Nucleus accumbens (tissue), 56 donors: ENCODE measurements at places on chromosomes 7 and 10.
A peak's percentile ranks its signal among the peaks of the same experiment; 100 is the strongest.

DNA sequence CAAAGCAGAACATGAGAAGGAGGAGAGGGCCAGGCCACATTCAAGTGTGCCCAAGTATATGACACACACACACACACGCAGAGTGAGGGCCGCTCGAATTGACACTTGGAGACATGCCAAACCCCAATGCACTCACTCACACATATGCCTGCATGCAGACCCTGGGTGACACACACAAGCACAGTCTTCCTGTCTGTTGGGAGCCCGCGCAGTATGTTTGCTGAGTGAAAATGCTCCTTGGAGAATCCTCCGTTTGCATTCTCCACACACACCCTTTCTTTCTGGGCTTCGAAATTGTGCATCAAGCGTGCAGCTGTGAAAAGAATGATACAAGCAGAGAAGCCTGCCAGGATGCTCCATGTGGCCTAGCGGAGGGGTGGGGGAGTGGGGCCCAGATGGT lies 120.9 kb downstream of the PLXNA4 start:
- no peak for DNase-seq

DNA sequence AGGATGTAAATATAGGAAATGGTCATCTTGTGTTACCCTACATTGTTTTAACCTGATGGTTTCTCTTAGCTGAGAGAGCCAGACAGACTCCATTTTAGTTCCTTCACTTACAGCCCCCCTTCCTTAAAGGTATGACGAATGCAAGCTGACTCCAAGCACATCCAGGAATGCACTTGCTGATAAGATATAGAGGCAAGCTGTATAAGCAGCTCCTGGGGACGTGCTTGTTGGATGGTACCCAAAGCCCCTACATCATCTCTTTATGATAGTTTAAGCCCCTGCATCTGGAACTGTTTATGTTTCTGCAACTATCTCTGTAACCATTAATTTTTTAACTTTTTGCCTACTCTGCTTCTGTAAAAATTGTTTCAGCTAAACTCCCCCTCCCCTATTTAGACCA lies 41.7 kb downstream of the ZNF25 start:
- DNase-seq: no peak

DNA sequence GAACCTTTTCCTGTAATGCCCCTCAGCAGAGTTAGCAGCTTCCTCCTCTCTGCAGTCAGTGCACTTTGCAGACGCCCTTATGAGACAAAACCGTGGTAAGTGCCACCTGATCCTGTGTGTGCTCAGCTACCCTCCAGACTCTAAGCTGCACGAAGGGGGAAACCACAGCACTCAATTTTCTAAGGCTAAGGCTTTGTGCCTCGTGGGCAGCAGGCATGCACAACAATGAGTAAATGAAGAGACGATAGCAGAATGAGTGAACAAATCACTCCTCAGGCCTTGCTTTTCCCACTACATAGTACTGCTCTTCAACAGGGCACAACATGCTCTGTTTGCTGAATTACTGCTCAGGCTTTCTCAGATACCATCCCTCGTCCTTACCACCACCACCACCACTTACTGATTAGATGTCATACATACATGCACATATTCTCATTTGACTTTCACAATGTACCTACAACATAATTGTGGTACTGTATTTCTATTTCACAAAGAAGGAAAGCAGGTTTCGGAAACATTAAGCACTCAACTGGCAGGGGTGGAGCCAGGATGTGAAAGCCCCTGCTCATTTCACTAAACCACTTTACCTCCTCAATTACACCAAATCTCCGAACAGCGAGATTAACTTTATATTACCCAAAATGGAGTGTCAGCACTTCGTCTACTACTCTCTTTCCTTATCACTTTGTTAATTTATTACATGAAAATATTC lies 85.4 kb downstream of the ICA1 start:
- DNase-seq: no peak

GRCh38 chr10:122344741-122345258 lies 29.7 kb upstream of the PLEKHA1 start:
- peak; percentile 36 for DNase-seq

DNA sequence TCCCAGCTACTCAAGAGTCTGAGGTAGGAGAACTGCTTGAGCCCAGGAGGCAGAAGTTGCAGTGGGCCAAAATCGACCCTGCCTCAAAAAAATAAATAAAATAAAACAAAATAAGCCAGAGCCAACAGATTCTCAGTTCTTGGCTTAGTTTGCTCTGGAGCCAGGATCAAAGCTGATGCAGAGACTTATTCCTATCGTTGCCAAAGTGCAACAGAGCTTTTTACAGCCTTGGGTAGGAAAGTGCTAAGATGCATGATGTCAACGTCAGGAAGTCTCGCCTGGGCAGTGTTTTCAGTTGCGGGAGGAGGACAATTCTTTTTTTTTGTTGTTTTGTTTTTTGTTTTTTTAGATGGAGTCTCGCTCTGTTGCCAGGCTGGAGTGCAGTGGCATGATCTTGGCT lies 43.8 kb upstream of the CYTH3 start:
- no peak for DNase-seq

- DNase-seq: no peak
Observed at GRCh38 chr7:50834031-50834535, 51.4 kb upstream of the GRB10 start.

DNA sequence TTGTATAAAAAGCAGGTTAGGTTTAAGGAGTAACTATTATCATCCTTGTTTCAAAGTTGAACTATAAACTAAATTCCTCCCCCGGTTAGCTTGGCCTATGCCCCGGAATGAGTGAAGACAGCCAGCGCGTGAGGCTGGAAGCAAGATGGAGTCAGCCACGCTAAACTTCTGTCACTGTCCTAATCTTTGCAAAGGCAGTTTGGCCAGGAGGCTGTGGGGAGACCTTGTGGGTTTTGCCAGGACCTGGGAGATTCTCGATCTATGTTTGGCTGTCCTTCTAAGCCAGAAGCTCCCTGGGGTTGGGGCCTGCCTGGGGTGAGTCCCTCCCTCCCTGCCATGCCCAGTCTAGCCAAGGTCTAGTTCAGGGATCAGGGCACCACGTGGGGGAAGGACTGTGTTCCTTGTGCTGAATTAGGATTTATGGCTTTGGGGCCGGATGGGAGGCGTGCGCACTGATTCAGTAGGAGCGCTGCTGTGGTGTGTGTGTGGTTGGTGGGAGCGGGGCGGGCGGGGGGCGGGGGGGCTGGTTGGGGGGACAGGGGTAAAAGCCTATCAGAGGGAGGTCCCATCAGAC lies 871 bp upstream of the GTF2IRD1 start:
- DNase-seq: no peak

- DNase-seq: no peak
Observed at GRCh38 chr7:36896418-36896817, 172.1 kb upstream of the AOAH start.

DNA sequence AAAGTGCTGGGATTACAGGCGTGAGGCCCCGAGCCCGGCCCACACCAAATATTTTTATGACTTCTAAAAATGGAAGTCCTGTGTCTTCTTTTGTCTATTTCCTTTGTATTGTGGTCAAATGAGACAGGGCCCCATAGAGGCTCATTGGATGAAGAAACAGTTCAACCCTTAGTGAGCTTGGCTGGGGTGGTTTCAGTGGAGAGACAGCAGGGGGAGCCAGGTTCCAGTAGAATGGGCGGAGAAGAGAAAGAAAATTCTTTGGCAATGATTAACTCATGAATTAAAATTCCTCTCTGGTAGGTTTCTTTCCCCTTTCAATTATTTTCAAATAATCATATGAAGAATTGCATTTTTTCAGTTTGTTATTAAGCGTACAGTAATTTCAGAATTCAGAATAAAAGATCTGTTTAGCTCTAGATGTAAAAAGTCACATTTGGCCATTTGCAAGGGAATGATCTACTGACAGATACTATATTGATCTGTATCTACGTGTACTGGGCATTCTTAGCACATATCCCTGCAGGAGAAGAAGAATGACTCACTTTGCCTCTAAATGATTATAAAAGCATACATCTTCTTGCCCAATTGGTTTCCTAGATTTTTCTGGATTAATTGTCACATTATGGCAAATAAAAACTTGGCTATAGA lies 43.2 kb downstream of the PNLIPRP3 start:
- no peak for DNase-seq

DNA sequence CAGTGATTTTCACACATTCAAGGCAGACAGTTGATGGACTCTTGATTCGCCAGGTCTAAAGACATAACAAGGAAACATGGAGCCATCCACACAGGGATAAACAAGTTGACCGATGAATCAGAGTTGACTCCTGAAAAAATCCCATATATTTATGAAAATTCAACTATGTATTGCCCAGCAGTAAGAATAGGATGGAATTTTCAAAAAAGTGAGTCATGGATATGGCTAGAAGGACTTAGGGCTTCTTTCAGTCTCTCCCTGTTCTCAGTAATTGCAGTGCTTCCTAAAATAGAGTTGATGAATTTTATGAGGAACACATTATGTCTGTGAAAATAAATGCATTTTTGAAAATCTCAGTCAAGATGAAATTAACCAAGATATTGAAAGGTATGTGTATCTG lies 301.2 kb downstream of the PLXDC2 start:
- DNase-seq: no peak

DNA sequence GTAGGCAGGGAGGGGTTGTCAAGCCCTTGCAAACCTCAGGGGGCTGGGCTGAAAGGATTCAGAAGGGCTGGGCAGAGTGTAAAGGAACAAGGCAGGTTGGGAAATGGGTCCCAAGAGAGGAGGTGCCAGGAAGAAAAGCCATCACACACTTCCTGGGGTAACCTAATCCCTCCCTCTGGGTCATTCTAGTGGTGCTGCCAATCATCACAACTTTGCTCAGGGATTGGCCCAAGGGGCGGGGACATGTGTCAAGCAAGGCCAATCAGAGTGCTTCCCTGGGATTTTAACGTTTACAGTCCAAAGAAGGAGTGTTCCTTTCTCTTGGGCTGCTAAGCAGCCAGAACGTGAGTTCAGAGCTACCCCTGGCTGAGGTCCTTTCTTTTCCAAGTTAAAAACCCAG lies 57.1 kb upstream of the NPTX2 start:
- DNase-seq: no peak

DNA sequence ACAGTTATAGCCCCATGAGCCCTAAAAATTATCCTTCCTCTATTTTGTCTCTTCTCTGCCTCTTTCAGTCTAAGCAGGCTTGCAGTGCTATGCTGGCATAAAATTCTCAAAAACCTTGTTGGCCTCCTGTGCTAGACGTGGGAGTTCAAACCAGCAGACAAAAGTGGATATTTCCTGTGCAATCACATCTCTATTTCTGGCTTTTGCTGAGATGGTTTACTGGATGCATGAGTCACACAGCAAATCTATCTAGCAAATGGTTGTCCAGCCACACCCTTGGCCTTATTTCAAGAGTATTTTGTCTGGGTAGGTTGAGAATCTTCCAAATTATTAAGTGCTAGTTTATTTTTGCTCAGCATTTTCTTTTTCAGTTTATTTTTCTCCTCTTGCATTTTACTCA lies 370.8 kb downstream of the CDC14C start:
- no peak for DNase-seq

DNA sequence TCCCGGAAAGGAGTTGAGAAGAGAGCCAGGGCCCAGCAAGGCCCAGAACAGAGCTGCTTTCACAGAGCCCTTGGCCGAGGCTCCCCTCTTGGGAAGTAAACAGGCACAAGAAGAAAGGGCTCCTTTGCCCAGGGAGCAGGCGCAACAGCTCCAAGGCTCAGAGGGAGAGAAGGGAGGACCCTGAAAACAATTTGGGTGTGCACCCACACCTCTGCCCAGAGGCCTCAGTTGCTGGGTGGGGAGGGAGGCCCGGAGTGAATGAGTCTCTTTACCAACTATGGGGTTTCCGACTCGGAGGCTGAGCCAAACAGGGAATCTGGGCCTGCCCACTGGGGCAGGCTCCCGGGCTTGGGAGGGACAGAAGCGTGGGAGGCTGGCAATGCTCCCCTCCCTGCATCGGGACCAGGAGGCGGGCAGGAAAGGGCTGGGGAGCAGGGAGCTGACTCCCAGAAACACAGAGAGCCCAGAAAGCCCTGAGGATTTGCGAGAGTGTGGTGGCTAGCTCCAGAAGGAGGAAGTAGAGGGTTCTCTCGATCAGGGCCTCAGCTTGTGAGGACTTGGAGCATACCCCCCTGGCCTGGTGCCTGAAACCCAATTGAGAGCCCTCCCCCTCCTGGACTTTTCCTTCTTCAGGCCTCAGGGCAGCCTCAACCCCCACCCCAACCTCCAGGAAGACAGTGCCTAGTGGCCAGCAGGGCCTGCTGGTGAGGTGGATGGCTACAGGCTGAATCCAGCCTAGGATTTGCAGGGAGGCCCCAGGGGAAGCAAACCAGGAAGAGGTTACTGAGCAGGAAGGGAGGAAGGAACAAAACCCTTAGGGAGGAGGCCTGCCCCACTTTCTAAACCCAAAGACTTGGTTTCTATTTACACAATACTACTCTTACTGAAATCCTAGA lies 6.2 kb downstream of the C10orf105 start:
- DNase-seq: peak; percentile 66

DNA sequence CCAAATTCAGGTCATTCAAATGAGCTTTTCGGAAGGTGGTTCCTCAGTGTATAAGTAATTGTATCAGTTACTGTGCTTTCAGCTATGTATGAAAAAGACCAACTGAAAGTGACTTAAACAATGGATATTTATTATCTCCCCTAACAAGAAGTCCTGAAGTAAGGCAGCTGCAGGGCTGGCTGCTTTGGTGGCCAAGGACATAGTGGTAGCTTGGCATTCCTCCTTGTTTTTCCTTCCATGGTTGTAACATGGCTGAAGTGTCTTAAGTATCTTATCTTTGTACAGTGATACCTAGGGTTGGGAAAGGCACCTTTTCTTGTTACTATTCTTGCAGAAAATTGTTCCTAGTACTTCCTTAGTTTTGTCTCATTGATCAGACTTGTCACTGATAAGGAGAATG lies 21.4 kb downstream of the EXOC4 start:
- no peak for DNase-seq

DNA sequence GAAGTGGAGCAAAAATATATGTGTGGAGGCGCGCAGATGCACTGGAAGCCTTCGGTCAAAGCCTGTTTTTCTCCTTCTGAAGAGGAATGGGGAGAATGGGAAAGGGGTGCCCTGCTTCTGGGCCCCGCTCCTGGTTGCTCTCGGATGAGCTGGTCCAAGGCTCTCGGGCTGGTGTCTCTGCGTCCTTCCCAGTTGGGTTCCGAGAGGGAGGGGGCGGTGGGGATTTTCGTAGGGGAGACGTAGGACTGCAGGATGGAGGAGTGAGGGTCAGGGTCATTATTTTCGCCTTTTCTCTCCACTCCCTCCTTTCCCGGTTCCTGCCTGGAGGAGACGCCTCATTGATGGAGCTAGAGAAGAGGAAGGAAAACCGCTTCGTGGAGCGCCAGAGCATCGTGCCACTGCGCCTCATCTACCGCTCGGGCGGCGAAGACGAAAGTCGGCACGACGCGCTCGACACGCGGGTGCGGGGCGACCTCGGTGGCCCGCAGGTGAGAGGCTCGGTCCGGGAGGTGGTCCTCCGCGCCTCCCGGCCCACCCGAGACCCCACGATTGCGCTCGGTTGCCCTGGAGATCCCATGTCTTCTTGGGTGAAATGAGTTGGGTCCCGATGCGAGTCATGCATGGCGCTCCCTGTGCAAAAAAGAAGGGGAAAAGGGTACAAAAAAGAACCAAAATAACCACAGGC lies 790 bp downstream of the ADAM22 start:
- peak; percentile 36 for DNase-seq
